ENCODE measurements at places on chromosomes 3 and 15.

GRCh38 chr3:126952983-126953660 lies 29.8 kb upstream of the PLXNA1 start:
- DNase-seq = no peak

DNA sequence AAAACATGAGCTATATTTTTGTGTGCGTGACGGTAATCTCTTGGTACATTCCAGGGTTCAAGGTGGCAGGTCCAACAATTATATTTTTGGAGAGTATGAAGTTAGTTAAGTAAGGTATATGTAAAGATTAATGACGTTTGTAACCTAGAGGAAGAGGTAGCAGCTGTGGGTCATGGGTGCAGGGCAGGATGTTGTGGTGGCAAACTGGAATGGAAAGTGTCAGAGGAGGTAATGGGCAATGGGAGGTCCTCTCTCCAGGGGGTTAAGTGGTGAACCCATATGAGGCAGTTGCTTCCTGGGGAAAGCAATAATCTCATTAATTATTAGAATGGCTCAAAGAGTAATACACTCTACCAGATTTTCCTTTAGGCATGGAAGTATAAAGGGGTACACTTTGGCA lies 1.0 kb upstream of the CD200R1L start:
- no peak for DNase-seq

DNA sequence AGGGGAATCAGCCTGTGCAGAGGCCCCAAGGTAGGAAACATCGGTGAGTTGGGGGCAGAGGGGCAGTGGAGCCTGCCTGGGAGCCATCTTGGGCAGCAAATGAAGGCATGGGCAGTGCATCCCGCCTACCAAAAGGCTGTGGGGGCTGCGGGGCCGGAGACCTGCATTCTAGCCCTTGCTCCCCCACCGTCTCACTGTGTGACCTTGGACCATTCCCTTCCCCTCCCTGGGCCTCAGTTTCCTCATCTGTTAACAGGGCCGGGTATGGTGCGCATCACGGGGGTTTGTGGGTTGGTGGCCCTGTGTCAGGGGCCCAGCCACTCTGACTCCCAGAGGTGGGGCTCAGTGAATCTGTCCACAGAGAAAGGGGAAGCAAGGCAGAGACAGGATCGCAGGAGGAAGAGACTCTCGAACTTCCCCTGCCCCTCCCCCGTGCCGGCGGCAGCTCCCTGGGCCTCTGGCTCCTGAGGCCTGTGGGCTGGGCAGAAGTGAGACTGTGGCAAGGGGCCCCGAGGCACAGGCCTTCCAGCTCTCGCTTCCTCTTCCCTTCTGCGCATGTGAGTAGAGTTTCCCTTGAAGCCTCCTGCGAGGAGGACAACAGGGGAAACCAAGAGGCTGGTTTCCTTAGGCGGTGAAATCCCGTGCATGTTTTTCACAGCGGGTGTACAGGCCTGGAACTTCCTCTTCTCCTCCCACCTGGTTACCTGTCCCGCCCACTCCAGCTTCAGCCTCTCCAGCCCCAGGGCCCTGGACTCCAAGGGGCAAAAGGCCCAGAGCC lies 42.9 kb downstream of the IDH2 start:
- peak; percentile 20 for DNase-seq

DNA sequence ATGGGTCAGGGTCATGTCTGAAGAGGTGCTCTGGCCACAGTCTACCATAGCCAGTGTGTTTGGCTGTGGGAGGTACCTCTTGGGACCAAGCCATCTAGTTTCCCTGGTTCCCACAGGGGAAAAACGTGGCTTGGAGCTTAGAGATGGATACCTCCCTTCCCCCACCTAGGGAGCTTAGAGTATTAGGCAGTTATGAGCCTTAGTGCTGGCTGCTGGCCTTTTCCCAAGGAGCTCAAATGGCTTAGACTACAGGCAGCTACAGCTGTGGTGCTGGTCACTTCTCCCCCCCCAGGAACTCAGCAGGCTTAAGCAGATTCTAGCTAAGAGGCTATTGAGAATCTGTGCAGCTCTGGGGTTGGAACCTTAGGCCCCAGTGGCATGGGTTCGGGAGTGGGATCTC lies 591.2 kb downstream of the NSUN3 start:
- no peak for DNase-seq

GRCh38 chr3:20225769-20226168 lies 39.8 kb upstream of the SGO1 start:
- no peak for DNase-seq

DNA sequence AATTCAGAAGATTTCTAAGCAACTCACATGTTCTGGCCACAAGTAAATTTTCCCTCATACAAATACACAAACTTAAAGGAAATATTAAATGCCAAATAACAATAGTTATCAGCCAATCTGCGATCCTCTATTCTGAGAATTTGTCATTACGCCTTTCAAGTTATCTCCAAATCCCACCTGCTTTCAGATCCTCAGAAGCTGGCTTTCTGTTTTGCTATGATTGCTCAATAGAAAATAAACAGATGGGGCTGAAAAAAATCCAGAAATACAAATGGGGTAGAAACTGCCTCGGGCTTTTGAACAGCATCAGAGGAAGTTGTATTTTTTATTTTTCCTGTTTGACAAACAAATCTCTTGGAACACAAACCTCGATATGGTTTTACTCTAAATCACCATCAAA lies 74.0 kb upstream of the CNTN4 start:
- no peak for DNase-seq

- no peak for DNase-seq
These were observed 56.1 kb upstream of the ACAN start for GRCh38 chr15:88747111-88747510.

GRCh38 chr3:2156244-2156847 lies 57.7 kb downstream of the CNTN4 start:
- DNase-seq = no peak

DNA sequence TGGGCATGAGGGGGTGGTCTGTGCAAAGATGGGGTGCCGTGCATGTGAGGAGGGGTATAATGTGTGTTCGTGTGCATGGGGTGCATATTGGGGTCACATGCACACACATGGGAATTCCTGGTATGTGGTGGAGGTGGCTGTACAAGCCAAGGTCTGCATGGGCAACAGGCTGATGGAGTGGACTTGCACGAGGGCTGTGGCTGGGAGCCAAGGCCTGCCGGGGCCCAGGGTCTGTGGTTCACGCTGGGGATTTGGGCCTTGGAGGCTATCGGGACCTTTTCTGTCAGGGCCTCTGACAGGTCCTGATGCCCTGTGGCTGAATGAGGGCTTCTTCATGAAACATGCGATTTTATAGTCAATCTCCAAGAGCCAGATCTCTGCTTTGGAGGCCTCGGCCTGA lies 9.8 kb upstream of the PLXND1 start:
- no peak for DNase-seq

- DNase-seq = no peak
These were observed 590 bp upstream of the BOC start for GRCh38 chr3:113210604-113211329.

DNA sequence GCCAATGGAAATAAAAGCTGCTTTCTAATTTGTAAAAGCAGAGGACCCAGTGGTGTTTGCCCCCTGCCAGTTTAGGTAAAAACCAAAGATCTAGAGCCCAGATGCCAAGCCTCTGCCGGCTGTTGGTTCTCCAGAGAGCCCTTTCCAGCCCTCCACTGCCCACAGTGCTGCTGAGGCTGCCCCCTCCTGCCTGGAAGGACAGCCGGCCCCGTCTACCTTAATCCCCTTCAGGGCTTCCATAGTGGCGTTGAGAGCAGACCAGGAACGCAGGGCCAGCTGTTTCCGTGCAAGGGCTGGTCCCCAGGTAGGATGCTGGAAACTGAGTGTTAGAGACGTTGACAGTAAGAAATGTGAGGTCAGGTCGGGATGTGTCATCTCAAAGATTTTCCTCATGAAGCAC lies 6.9 kb downstream of the ST8SIA2 start:
- DNase-seq = no peak

GRCh38 chr3:152245498-152246170 lies 23.1 kb upstream of the MBNL1 start:
- DNase-seq = no peak

DNA sequence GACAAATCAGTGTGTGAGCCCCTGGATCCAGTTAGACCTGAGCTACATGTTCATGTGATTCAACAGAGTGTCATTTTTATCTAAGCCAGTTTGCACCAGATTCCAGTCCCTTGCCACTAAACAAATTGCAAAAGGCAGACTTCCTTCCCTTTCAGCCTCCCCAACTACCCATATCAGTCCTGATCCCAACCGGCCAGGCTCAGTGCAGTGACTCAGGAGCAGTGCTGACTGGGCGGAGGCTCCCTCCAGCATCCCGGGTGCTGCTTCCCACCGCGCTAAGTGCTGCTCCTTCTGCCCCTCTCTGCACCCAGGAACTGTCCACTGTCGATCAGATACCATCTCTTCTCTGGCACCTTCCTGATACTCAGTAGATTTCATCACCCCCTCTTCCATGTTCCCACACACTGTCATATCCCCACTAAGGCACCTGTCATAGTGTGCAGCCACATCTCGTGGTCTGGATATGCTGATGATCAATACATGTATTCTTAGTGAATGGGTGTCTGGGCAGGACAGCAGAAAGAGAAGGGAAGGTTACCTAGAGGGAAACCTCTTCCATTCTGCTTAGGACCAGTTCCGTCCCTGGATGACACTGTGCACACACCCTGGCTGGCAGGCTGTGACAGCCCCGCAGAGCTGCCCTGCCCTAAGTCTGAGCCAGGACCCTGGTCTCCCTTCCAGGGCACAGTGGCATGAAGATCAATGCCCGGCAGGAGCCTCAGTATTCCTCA lies 108.8 kb upstream of the RAD18 start:
- no peak for DNase-seq

- DNase-seq = no peak
These were observed 15.7 kb upstream of the RBP1 start for GRCh38 chr3:139555249-139555648.

- DNase-seq = no peak
These were observed 49.4 kb downstream of the KLF15 start for GRCh38 chr3:126307591-126308393.

GRCh38 chr15:58331560-58331912 lies 100.3 kb upstream of the LIPC start:
- no peak for DNase-seq

GRCh38 chr3:131803113-131803512 lies 231.7 kb downstream of the CPNE4 start:
- no peak for DNase-seq

- DNase-seq = no peak
These were observed 396.3 kb downstream of the IL5RA start for GRCh38 chr3:2713923-2714322.

DNA sequence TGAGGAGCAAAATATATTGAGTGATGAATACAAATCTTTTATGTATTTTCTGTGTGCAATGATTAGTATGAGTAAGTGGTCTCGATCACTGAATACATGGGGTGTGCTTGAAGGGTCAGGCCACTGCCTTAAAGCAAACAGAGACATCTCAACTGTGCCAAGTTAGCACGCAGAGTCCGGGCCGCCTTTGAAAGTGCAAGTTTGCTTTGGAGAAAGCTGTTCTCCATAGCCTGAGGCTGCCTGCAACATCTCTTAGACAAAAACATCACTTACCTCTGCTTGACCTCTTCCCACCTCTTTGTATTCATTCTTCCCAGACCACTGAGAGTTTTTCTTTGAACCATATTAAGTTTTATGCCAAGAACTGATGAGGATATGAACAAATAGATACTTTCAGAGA lies 267.0 kb downstream of the ZBTB20 start:
- no peak for DNase-seq

GRCh38 chr3:146247911-146248310 lies 3.0 kb downstream of the PLSCR4 start:
- DNase-seq = no peak

- no peak for DNase-seq
These were observed 165.5 kb downstream of the NECTIN3 start for GRCh38 chr3:111236836-111237713.

DNA sequence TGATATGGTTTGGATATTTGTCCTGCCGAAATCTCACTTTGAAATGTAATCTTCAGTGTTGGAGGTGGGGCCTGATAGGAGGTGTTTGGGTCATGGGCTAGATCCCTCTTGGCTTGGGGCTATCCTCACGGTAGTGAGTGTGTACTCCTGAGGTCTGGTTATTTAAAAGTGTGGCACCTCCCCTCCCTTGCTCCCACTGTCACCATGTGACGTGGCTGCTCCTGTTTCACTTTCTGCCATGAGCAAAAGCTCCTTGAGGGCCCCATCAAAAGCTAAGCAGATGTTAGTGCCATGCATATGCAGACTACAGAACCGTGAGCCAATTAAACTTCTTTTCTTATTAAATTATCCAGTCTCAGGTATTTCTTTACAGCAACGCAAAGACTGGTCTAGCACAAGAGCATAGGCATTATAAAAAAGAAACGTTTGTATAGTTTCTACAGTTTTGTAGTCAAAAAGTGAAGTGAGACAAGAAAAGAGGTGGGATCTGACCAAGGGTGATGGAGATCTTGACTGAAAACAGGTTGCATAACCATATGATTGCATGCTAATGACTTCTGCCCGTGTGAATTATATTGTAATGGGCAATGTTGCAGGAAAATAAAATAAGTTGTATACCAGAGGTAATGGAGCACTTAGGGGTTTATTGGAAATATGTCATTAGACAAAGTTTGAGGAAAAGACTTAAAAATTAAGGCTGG lies 28.5 kb upstream of the CLASP2 start:
- no peak for DNase-seq

GRCh38 chr3:20147361-20147760 lies 38.6 kb downstream of the SGO1 start:
- DNase-seq = no peak

DNA sequence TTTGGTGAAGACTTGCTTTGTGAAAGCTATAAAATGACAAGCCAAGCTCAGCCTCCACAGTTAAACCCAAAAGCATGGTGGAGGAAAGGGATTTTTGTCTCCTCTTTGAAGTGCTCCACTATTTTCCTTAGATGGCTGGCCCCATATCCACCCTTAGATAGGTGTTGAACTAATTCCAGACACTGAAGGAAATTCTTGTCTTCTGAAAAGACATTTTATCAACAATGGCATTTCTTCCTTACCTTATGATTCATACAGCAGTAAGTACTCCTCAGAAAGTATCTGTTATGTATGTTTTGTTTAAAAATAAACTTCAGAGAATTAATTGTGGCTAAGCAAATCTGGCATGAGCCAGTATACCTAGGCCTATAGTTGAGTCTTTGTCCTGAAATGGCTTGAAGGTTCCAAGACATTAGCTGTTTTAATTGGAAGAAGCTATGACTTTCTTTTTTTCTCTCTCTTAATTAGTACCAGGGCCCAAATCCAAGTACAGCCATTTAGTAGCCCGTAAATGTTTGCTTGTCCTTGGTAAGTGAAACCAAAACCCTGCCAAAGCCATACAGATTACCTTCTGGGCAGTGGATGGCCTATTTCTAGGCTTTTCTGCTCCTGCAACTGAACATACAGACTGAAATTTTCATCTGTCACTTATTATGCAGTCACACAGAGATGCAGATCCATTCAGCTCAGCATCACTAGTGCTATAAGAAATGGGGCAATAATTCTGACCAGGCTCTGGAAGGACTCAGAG lies 5.1 kb upstream of the BFSP2 start:
- no peak for DNase-seq

- no peak for DNase-seq
These were observed 95.7 kb downstream of the LRRC3B start for GRCh38 chr3:26718315-26718714.

All from activated gamma-delta T cell (primary cell).